ENCODE measurements at places on chromosomes 5 and 9.

- DNase-seq = no peak
Measured at GRCh38 chr9:111187376-111187775, 142.6 kb downstream of the OR2K2 start.

DNA sequence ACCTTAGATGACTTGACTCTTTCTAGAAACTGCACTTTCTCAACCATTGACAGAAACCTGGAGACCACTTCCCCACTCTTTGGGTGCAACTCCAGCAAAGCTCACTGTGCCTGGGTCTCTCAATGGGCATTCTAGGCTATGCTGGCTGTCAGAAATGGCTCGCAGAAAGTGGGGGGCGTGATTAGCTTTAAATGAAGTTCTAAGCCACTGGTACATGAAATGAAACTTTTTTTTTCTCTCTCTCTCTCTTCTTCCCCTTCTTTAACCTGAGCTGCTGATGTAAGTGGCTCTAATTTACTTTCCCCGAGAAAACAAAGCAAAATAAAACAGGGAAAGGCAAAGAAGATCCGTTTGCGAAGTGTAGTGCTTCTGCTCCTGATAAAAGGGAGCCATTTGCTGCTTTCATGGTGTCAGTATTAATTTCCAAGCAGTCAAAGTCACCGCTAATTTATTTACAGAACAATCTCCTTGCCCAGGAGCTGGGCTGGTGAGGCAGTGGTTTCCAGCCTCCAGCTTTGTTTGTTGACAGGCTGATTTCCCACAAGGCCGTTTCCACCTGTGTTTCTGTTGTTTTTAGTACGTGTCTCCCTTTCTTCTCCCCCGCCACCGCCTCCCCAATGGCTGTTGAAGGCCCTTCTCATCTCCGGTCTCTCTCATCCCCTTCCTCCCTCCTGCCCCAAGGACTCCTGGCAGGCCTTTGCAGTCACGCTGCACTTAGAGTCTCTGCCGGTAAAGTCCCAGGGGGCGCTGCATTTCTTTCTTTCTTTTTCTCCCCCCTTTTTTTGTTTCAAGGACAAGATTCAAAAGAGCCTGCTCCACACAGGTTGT is 422.9 kb downstream of the EBF1 start:
- DNase-seq = no peak

GRCh38 chr5:128376577-128376976 is 161.5 kb downstream of the FBN2 start:
- DNase-seq = no peak

DNA sequence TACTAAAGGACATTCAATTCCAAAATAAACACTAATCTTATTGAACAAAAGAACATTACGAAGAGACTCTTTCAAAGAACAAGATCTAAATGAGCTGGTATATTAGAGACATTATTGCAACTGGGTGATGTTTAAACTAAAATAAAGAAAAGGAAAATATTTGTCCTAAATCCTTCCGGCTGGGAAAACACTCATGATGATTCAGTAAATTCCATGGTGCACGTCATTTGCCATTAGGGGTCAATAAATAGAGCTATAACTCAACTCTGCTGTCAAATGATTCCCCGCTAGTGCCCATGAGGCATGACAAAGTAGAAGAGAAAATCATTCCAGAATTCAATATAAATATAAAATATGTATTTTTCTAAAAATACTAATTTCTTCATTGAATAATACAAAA is 565.5 kb upstream of the TUSC1 start:
- DNase-seq = no peak

- DNase-seq = no peak
Measured at GRCh38 chr5:172481011-172481800, 26.9 kb upstream of the SH3PXD2B start.

- no peak for DNase-seq
Measured at GRCh38 chr9:109063760-109064159, 50.5 kb upstream of the CTNNAL1 start.

- no peak for DNase-seq
Measured at GRCh38 chr5:137385064-137385463, 114.1 kb downstream of the SPOCK1 start.

GRCh38 chr5:38979535-38979934 is 94.7 kb downstream of the RICTOR start:
- DNase-seq = no peak

DNA sequence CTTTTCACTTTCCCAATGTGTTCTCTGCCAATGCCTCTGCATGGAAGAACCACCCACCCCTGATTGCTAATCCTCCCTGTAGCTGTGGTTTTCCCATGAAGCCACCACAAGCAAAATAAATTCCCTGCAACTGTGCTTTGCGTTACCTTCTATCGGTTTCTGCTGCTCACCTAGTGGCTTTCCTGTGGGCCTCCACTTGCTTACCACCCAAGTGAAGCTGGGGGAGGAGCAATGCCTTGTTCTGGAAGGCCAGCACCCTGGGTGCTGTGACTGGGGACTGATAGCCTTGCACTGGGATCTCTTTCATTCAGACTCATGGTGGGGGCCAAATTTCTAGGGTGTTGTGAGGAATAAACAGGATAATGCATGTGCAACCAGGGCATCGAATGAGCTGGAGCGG is 56.3 kb upstream of the GDNF start:
- no peak for DNase-seq

GRCh38 chr5:38478878-38479277 is 77.6 kb downstream of the LIFR start:
- no peak for DNase-seq

GRCh38 chr5:110414360-110414759 is 312.1 kb downstream of the TMEM232 start:
- no peak for DNase-seq

DNA sequence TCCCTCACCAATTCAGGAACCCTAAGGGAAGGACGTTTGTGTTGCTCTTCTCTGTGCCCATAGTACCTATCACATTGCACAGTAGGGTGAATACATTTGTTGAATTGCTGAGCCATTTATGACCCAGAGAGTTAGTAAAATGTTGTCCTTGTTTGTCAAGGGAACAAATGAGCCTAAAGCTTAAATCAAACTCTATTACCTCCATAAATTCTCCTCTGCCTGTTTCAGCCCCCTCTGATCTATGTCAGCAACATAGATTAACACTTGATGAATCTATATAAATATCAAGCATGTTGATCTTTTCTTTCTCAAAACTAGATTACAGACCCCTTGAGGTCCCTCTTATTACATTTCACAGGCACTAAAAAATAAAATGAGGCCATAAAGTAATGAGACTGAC is 7.1 kb downstream of the SLC1A1 start:
- no peak for DNase-seq

- DNase-seq = no peak
Measured at GRCh38 chr9:123000371-123001068, 32.9 kb upstream of the GPR21 start.

GRCh38 chr9:95854386-95855020 is 21.0 kb upstream of the ERCC6L2 start:
- DNase-seq = no peak

- peak; percentile 78 for DNase-seq
Measured at GRCh38 chr9:34993502-34994259, 4.1 kb downstream of the DNAJB5 start.

GRCh38 chr5:149990518-149991376 is 9.7 kb downstream of the TIGD6 start:
- peak; percentile 66 for DNase-seq

DNA sequence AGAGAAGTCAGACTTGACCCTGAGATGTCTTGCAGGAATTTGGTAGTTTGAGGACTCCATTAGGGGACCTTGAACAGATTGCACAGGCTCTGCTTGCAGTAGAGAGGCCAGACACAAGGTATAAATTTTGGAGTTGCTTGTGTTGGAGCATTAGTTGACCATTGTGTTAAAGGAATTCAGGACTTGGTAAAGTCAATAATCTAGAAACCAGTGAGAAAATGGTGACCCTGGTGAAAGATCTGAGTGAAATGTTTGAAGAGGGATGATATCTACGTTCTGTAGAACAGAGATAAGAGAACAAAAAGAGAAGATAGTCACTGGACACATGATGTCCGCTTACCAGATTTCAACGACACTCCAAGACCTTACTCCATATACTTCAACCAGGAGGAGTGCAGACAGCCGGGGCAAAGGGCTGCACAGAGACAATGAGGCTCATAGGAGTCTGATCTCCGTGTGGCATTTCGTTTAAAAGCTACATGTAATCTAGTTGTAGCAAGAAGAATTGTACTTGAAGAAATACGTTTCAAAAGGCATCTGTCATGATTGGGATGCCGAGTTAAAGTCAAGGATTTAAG is 13.2 kb downstream of the DNAJC25 start:
- DNase-seq = no peak

DNA sequence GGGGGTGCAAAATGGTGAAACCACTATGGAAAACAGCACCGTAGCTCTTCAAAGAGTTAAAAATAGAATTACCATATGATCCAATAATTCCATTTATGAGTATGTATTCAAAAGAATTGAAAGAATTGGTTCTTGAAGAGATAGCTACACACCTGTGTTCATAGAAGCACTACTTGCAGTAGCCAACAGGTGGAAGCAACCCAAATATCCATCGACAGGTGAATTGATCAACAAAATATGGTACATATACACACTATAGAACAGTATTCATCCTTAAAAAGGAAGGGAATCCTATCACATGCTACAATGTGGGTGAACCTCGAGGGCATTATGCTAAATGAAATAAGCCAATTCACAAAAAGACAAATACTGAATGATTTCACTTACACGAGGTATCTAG is 85.7 kb upstream of the VCAN start:
- DNase-seq = no peak

- peak; percentile 96 for DNase-seq
Measured at GRCh38 chr5:113294311-113295110, 140.3 kb downstream of the TSSK1B start.

GRCh38 chr9:87518702-87519335 is 21.2 kb downstream of the DAPK1 start:
- no peak for DNase-seq

DNA sequence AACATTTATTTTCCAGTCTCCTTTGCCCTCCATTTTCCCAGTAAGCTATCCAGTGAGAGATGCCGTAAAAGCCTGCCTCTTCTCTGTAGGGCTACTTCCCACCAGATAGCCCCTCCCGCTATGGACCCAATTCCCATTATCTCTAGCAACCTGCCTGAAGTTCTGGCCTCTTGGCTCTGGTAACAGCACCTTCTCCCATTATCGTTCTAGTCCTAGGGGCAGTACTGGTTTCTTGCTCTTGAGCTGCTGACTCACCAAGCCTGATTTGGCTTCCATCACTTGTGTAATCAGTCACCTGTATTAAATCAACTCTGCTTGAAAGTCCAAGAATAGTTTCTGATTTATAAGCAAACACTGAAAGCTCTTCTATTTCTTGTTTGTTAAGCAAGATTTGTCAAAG is 42.8 kb upstream of the PARP8 start:
- DNase-seq = no peak

DNA sequence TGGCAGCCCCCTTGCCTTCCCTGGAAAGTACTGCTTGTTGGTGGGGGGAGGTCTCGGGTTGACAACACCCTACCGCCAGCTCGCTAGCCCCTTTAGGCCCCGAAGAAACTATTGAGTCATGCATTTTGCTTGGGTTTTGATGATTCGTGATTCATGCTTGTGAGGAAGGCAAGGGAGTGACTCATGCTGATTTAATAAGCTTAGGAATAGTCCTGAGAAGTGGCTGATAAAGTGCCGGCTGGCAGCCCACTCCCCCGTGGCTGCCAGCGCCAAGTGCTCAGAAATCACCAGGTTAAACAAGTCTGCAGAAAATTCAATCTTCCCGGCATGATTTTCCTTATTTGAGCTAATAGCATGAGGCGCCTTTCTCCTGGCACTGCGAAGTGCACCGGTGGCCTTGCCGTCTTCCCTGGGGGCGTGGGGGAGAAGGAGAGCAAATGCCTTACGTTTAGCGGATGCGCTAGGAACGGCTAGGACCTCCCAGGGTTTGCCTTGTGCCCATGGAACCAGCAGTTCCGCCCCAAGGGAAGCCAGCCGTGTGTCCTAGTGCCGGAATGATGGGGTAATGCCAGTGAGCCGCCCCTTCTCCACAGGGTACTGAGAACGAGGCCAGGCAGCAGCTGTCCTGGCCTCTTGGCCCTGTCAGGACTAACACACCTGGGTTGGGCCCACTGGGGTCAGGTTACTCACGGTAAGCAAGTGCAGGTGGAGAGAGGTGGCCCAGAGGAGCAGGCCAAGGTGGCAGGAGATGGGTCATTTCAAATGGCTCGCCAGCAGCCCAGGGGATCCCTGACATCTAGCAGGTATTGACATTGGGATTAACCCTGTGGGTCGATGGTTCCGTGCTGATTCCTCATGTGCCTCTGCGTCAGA is 151.9 kb downstream of the MACROH2A1 start:
- peak; percentile 38 for DNase-seq

- DNase-seq = no peak
Measured at GRCh38 chr5:61347080-61347479, 15.0 kb downstream of the ZSWIM6 start.

DNA sequence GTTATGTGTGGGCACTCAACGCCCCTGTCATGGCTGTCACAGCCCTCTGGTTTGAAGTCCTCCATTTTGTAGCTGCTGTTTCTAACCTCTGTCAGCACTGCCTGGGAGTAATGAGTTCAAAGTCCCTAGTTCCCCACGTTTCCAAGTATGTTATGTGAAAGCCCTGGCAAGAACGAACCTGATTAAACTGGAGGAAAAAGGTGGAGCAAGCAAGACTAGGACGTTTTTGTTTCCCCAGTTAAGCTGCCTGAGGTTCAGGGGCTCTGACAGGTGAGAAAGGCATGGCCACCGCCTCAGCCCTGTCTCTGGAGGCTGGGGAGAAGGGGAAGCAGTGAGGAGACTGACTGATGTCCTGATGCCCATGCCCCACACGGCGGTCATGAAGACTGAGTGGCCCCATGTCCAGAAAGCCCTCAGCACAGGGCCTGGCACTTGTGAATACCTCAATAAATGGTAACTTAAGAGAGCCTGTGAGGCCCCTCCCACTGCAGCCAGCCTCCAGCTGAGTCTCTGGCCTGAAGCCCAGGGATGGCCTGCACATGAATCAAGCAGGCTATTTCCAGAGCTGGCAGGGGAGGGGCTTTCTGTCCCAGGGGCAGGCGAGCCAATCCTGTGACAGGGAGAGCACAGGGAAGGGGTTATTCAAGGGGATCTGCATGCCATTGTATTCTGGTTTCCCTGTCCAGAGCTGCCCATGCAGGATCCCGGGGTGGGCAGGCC is 61.8 kb downstream of the PFDN1 start:
- DNase-seq = peak; percentile 85

GRCh38 chr5:16784088-16784487 is 152.0 kb downstream of the MYO10 start:
- DNase-seq = no peak

DNA sequence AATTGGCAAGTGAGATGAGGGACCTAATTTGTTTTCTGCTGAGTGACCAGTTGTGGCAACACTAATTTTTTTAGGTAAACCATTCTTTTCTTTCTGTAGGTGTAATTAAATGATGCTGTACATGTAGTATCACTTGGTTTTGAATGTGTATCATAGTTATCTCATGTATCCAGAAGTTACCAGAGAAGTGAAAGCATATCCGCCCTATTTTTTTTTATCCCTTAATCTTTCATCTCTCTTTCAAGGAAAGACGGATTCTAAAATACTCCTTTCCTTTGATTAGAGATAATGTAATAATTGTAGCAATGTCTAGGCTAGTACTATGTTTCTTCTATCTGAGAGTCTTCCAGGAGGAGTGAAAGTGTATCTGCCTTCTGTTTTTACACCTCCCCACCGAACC is 7.1 kb downstream of the KDM3B start:
- no peak for DNase-seq

GRCh38 chr5:75756981-75757380 is 39.7 kb upstream of the POC5 start:
- DNase-seq = no peak
